ENCODE measurements at places on chromosomes 6 and 20. TPM values are rescaled to one million over a fixed set of nuclear protein-coding genes. Genes with fewer than 3 reads are reported as not detected.

The MARCKS gene
- 0.11 TPM for total RNA-seq

The HLA-DQA1 gene
- total RNA-seq = 21.5 TPM

The SLC25A27 gene
- total RNA-seq = not detected

The CDH4 gene
- total RNA-seq = 0.05 TPM

The VNN1 gene
- total RNA-seq = not detected

The MYLK4 gene
- 0.36 TPM for total RNA-seq

The SRMS gene
- not detected for total RNA-seq

The ADIG gene
- not detected for total RNA-seq

The SLC17A1 gene
- not detected for total RNA-seq

The ADGRF5 gene
- not detected for total RNA-seq

The ELOVL2 gene
- not detected for total RNA-seq

The DDO gene
- total RNA-seq = not detected

The OR2H1 gene
- not detected for total RNA-seq

The TMEM170B gene
- 0.23 TPM for total RNA-seq

All from T-helper 2 cell treated with Interferon-gamma antibody and Interleukin-4, amounts not matched to agents 100 ng/mL and 5 ng/mL, for 36 hours (primary cell).